ENCODE measurements at places on chromosomes 2 and 18.

- no peak for DNase-seq
These were observed 71.8 kb upstream of the LTBP1 start for GRCh38 chr2:32874931-32875330.

DNA sequence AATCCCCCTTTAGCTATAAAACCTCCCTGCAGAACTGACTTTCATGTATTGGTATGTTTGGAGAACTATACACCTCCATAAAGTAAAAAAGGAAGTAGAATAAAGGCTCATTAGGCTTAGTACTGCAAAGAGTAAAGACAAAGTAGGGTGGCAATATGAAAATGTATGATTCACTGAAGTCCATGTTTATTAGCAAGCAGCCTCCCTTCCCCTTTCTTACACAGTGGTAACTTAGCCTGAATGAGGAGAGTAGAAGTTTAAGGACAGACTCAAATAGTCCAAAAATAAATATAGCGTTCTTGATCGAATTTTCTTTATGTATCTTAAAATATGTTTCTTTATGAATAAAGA is 1.5 kb downstream of the ZNF804A start:
- DNase-seq: no peak

DNA sequence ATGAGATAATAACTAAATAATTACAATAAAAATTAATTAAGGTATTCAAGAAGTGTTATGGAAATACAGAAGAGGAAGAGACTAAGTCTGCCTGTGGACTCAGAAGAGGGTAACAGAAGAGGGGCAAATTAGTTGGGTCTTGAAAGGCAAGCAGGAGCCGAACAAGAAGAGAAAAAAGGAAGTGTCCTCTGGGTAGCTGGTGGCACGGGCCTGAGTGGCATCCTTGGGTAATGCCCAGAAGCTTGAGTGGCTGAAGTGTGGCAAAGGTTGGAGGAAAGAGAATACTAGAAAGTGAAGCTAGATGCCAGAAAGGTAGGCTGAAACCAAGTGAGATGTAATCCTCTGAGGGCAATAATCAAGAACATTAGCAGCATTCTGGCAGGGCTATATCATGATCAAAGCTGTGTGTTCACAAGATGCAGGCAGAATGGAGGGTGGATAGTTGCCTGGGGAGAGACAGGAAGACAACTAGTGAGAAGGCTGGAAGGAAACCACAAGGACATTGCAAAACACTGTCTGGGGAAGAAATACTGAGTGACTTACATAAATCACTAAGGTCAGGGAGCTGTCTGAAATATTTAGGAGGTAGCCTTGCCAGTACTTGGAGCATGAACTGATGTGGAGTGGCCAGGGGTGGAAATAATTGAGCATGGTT is 16.2 kb downstream of the DOCK10 start:
- DNase-seq: no peak

DNA sequence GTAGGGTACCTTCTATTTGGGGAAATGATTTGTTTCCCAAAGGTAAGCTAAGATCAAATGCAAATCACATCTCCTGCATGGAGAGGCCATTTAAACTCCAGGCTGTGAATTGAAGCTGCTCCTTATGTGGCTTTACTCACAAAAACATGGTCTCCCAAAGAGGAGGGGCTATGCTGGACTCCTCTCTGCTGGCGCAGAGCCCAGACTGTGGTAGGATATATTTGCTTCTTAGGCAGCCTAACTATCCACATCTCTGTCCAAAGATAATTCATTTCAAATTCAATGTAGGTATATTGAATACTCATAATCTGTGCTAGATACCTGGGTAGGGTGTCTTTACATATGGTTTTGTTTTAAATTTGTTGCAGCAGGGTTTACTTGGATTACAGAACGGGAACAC is 358.5 kb downstream of the ALK start:
- DNase-seq: no peak

- no peak for DNase-seq
These were observed 76.1 kb downstream of the PRKRA start for GRCh38 chr2:178374865-178375264.

DNA sequence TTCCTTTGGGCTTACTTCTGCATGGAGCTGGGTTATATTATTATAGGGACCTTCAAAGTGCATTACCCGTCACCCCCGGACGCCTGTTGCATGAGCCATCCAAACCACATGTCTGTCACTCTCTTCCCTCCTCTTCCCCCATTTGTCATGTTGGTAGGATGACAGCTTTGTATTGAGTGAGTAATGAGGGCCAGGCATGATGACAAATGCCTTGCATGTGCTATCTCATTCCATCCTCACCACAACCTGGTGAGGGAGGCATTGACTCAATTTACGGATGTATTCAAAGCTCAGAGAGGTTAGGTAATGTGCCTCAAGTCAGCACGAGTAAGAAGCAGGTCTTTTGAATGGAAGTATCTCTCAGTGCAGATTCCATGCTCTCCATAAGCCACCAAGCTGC is 510.5 kb upstream of the TNP1 start:
- DNase-seq: no peak
